Pancreas (tissue), 10 donors: ENCODE measurements at places on chromosomes 2 and 18. TPM values are rescaled to one million over a fixed set of nuclear protein-coding genes. Genes with fewer than 3 reads are reported as not detected.

FAP gene
- total RNA-seq = 4.9 TPM

KCNIP3 gene
- 3.5 TPM for total RNA-seq

GRCh38 chr2:96325041-96325883 is at the start of gene ITPRIPL1:
TSS of gene ITPRIPL1 (plus strand) at chr2:96325317. CDS start at chr2:96325840, 523 bp downstream.
- peaks cover 3% of the 10 kb centered on the region for H3K4me1 ChIP-seq
- H3K27ac ChIP-seq = no peak within 1 kb of the TSS
- no peaks in the 10 kb centered on the region for H3K27me3 ChIP-seq
- H3K36me3 ChIP-seq = no peaks in the 10 kb centered on the region

DNA sequence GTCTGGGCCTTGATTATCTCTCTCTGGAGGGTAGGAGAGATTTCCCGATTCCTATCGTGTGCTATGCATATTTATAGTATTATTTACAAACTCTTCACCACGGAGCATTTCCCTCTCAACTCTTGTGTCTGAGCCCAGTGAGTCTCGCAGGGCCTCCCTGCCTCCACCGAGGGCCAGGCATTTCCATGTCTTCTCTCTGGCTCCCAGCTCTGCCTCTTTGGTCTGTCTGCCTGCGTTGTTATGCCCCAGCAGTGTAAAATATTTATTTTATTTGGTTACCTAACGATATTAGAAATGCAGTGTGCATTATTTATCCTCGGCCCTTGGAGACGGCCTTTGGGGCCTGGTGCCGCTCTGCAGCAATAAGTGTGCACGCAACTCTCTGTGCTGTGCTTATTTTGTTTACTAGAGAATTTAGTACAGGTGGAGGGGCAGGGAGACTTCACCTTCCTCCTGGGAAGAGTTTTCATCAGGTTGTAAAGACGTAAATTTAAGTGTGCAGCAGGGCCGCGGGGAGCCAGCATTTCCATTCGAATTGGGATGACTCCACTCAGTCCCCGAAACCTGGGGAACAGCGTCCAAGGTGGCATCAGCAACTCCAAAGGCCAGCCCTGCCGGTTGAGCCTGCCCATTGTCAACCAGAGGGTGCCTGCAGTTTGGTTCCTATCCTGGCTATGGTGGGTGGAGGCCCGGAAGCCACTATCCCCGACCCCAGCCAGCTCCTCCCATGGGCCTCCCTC is 100.2 kb downstream of the PTGR3 start:
- H3K27me3 ChIP-seq = no peaks in the 10 kb centered on the region
- H3K36me3 ChIP-seq = no peaks in the 10 kb centered on the region
- no peaks in the 10 kb centered on the region for H3K4me1 ChIP-seq
- no peak overlapping the region for H3K27ac ChIP-seq

DNA sequence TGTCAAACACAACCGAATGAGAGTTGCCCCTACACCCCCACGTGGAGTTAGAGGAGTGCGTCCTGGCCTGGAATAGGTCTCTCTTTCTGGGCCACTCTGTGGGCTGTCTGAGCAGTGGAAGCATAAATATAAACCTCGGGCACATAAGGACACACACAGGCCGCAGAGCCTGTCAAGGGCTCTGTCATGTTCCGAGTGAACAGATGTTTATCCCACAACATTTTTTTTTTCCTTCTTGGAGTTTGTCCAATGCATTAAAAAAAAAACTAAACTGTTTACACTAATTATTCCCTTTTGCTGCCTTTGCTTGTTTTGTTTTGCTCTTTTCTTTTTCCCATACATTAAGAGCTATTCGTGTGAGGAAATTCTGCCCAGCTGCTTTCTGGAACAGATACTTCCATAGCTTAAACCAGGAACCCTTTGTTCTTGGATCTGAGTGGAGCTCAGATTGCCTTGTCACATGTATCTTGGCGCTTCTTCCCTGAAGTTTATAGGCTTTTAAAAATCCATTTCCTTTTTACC is 228.3 kb upstream of the FOSL2 start:
- DNase-seq = no peak
- no peaks in the 10 kb centered on the region for H3K4me1 ChIP-seq
- H3K36me3 ChIP-seq = no peaks in the 10 kb centered on the region
- no peak overlapping the region for H3K27ac ChIP-seq
- H3K27me3 ChIP-seq = no peaks in the 10 kb centered on the region
- no peak overlapping the region for H3K4me3 ChIP-seq

DNA sequence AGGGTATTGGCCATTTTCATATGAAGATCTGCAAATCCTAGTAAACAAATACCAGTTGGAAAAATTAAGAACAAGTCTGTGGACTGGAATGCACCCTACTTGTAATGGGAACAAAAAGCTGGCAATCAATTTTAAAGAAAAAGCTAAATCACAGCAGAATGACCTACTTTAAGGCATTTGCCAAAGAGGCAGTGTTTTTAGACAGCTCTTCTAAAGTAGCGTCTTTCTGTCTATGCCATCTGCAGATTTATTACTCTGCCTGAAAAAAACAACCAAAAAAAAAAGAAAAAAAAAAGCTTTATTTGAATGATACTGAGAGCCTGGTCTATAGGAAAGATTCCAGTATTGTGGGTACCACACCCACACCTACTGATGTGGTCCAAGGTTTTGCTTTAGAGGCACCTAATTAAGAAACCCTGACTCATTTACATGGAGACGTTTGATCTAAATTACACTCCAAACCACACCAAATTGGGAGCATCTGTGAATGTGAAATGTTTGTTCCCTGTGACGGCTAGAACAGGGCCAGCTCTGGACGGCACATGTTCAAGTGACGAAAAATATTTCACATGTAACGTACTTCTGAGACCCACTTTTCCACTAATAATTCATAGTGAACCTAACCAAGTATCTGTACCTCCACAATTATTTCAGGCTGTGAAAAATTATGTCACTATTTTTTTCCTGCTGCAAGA is 597.1 kb downstream of the ARHGAP15 start:
- H3K4me1 ChIP-seq = no peaks in the 10 kb centered on the region
- no peak for DNase-seq
- no peaks in the 10 kb centered on the region for H3K27me3 ChIP-seq
- H3K36me3 ChIP-seq = no peaks in the 10 kb centered on the region

DNA sequence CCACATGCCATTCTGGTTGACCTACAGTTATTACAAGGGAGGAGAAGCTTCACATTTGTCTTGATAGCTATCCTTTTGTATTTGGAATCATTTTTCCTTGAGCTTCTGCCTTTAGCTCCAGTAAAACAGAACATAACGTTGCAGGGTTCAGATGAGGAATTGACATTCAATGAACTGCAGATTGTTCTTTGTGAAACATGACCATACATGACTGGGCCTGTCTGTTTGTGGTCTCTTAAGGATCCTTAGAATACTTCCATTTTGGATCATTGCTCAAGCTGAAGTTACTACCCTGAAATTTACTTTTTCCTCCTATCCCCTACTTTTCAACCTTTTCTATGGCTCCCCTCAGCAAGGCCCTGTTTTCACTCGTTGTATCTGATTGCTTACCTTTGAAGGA is 1281.7 kb upstream of the CELF4 start:
- H3K27ac ChIP-seq = no peak overlapping the region
- no peak for DNase-seq
- H3K27me3 ChIP-seq = no peaks in the 10 kb centered on the region

DNA sequence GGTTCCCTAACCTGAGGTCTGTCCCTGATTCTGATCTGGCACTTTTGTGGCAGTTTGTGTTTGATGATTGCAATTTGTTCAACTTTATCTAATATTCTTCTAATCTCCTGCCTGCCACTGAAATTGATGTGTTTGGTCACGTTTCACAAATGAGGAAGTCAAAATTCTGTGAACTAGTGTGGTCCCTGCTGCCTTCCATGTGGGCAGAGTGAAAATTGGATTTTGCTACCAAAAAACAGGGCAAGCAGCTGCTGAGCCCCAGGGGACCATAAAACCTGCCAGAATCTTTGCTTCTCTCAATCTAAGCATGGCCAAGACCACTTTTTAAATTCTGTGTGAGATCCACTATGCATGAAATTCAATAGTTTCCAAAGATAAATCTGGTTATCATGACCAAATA is 195.5 kb upstream of the CYRIA start:
- H3K4me3 ChIP-seq = no peak overlapping the region
- no peaks in the 10 kb centered on the region for H3K27me3 ChIP-seq
- H3K4me1 ChIP-seq = no peaks in the 10 kb centered on the region
- no peak overlapping the region for H3K27ac ChIP-seq
- DNase-seq = no peak
- no peaks in the 10 kb centered on the region for H3K36me3 ChIP-seq

GRCh38 chr18:28831908-28832307 is 655.0 kb upstream of the CDH2 start:
- H3K4me1 ChIP-seq = no peaks in the 10 kb centered on the region
- H3K27ac ChIP-seq = no peak overlapping the region
- H3K4me3 ChIP-seq = no peak overlapping the region
- H3K27me3 ChIP-seq = no peaks in the 10 kb centered on the region
- DNase-seq = no peak

PLEK gene
- 0.28 TPM for total RNA-seq
